ENCODE measurements at places on chromosomes 4 and X. TPM values are rescaled to one million over a fixed set of nuclear protein-coding genes. Genes with fewer than 3 reads are reported as not detected.

The ARHGAP6 gene
- total RNA-seq, result 20.2 TPM

The LNX1 gene
- 3.7 TPM for total RNA-seq

The VCX3B gene
- total RNA-seq, result not detected

The HSD17B13 gene
- total RNA-seq, result 0.24 TPM

The FDCSP gene
- total RNA-seq, result not detected

The PRKG2 gene
- 2.2 TPM for total RNA-seq

The ZNF630 gene
- 3.4 TPM for total RNA-seq

The NDP gene
- not detected for total RNA-seq

The GLRA2 gene
- not detected for total RNA-seq

The PRMT9 gene
- 10.7 TPM for total RNA-seq

The FGB gene
- 1.5 TPM for total RNA-seq

The C4orf50 gene
- not detected for total RNA-seq

The CTAG2 gene
- not detected for total RNA-seq

The CENPVL1 gene
- total RNA-seq, result not detected

The ZRSR2 gene
- total RNA-seq, result 11.1 TPM

The ASMT gene
- 0.33 TPM for total RNA-seq

The SULT1E1 gene
- not detected for total RNA-seq

The FMR1NB gene
- total RNA-seq, result not detected

The SPANXA1 gene
- not detected for total RNA-seq

The ZFP92 gene
- 0.65 TPM for total RNA-seq

The SATL1 gene
- not detected for total RNA-seq

The LDB2 gene
- total RNA-seq, result 50.5 TPM

The STARD8 gene
- total RNA-seq, result 14.1 TPM

The KLHL4 gene
- total RNA-seq, result 4.0 TPM

The L1CAM gene
- total RNA-seq, result 4.4 TPM

The PCDH7 gene
- 107 TPM for total RNA-seq

The MID2 gene
- 32.1 TPM for total RNA-seq

The SHOX gene
- total RNA-seq, result not detected

The SORCS2 gene
- 5.0 TPM for total RNA-seq

The ADH7 gene
- not detected for total RNA-seq

The STEEP1 gene
- 13.6 TPM for total RNA-seq

The DCLK2 gene
- total RNA-seq, result 11.1 TPM

The MND1 gene
- total RNA-seq, result 0.90 TPM

The UGT2B10 gene
- total RNA-seq, result not detected

The SERTM2 gene
- 3.2 TPM for total RNA-seq

The TNIP3 gene
- not detected for total RNA-seq

The FAM200B gene
- 30.4 TPM for total RNA-seq

The TENM3 gene
- 2.0 TPM for total RNA-seq

The PWWP3B gene
- 0.38 TPM for total RNA-seq

The ARHGAP36 gene
- total RNA-seq, result not detected

The FAM47E gene
- 1.4 TPM for total RNA-seq

The FAM241A gene
- 4.6 TPM for total RNA-seq

The SPANXB1 gene
- not detected for total RNA-seq

The TMPRSS11B gene
- not detected for total RNA-seq

The AWAT2 gene
- not detected for total RNA-seq

The SLC10A6 gene
- total RNA-seq, result 2.8 TPM

The GAB1 gene
- 36.6 TPM for total RNA-seq

The PPP2R2C gene
- 3.9 TPM for total RNA-seq

The ETDB gene
- total RNA-seq, result not detected

The MAGEH1 gene
- 31.9 TPM for total RNA-seq

The ANOS1 gene
- total RNA-seq, result 0.95 TPM

The VSIG4 gene
- 72.8 TPM for total RNA-seq

The KLB gene
- not detected for total RNA-seq

The MAB21L2 gene
- total RNA-seq, result not detected

The TMEM164 gene
- total RNA-seq, result 12.5 TPM

The MAGEA2 gene
- not detected for total RNA-seq

The TMPRSS11D gene
- not detected for total RNA-seq

The TDO2 gene
- 0.37 TPM for total RNA-seq

The ATP1B4 gene
- not detected for total RNA-seq

Measured in posterior vena cava (tissue), 2 donors.